ENCODE measurements at places on chromosomes 7 and 10.

DNA sequence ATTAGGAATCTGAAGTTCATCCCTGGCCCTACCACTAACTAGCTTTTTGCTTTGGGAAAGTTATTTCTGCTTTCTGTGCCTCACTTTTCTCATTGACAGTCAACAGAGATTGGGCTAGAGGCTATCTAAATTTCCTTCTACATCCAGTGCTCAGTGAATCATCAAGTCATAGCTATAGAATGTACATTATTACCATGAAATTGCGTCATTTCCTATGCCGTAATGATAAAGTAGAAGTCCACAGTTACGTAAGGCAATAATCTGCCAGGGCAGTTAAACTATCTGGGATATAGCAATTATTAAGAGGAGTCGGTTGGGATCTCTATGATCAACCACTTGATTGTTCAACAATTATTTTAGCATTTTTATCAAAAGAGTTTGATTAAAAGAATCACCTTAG lies 64.4 kb downstream of the ITGB8 start:
- DNase-seq = no peak

GRCh38 chr10:84375011-84375410 lies 46.6 kb downstream of the CCSER2 start:
- DNase-seq = no peak

DNA sequence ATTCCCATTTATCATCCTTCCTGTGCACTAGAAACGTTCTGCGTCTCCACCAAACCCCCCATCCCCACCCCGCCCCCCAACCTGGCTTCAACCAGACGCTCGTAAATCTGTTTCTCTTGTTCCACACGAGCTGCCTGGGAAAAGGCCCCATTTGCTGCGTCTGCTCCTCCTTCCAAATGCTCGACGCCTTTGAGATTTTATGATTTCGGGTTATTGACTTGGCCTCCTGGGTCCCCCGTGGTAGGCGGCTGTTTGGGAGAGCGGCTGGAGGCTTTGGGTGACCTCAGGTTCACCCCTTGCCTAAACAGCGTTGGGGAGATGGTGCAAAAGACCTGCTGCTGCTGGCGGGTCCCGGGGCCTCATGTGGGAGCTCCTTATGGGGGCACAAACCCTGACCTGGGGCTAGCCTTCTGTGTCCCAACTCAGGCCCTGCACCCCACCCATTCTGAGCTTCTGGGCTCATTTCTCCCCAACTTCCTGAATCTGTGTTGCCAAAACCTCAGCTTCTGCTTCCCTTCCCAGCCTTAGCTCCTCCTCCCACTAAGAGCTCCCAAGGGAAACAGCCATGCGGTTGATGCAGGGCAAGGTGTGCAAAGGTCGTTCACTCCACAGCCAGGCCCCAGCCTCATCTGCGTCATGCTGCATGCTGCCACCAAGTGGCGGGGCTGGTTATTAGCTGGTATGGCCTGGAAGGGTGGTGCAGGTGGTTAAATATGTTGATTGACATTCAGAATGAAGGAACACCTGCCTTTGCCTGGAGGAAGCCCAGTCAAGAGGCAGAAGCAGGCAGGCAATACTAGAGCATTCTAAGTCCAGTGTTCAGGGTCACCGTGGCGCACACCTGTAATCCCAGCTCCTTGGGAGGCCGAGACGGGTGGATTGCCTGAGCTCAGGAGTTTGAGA lies 49.1 kb upstream of the ELN start:
- DNase-seq = no peak

- no peak for DNase-seq
These were observed 321.6 kb upstream of the FZD8 start for GRCh38 chr10:35963685-35964084.

GRCh38 chr10:119302591-119303253 lies 95.4 kb downstream of the GRK5 start:
- DNase-seq = no peak

GRCh38 chr10:123513870-123514269 lies 152.3 kb upstream of the GPR26 start:
- no peak for DNase-seq

DNA sequence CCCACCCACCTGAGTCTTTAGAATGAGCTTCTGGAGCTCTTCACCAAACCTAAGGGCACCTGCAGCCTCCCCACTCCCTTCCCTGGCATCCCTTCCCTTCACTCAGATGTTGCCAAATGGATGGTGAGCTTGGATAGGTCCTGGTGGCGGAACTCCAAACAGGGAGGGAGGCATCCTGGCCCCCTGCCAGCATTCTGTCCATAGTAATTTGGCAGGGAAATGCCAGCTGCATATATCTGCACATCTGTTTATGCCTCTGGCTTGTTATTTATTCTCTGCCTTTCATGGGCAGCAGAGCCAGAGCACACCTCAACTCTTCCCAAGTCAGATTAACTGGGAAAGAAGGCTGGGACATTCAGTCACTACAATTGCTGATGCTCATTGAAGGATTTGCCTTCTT lies 18.1 kb downstream of the KAZALD1 start:
- no peak for DNase-seq

GRCh38 chr7:104196161-104196560 lies 11.7 kb downstream of the ORC5 start:
- no peak for DNase-seq

DNA sequence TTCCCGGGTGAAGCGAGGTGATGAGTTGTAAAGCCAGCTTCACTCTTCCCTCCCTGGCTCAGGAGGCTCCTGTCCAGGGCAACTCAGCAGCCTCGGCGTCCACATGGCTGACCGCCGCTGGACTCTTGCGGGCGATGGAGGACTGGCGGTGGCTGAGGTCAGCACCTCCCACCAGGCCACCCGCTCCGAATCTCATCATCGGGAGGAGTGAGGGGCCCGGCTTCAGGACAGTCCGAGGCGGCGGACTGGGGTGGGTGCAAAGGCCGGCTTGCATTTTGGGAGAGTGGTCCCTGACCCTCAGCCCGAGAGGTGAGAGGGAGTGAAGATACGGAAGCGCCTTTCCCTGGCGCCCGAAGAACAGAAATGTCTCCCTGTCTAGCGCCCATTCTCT lies 759 bp downstream of the DNAJB12 start:
- no peak for DNase-seq

DNA sequence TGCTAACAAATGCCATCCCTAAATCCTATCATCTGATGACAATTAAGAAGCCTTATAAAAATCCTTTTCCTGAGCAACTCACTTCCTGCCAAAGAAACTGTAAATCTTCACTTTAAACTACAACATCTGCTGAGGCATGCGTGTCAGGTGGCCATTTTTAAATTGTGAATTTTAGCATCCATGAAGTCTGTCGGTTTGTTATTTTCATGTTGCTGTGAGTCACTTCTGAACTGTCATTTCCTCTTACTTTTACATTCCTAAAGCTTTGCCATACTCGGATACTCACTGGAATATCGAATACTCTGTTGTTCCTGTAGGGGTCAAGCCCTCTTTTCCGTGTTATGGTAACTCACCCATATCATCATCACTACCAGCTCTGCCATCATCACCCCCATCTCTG lies 34.3 kb upstream of the TMEM26 start:
- DNase-seq = no peak

GRCh38 chr10:116038259-116038658 lies 234.7 kb downstream of the GFRA1 start:
- DNase-seq = no peak

DNA sequence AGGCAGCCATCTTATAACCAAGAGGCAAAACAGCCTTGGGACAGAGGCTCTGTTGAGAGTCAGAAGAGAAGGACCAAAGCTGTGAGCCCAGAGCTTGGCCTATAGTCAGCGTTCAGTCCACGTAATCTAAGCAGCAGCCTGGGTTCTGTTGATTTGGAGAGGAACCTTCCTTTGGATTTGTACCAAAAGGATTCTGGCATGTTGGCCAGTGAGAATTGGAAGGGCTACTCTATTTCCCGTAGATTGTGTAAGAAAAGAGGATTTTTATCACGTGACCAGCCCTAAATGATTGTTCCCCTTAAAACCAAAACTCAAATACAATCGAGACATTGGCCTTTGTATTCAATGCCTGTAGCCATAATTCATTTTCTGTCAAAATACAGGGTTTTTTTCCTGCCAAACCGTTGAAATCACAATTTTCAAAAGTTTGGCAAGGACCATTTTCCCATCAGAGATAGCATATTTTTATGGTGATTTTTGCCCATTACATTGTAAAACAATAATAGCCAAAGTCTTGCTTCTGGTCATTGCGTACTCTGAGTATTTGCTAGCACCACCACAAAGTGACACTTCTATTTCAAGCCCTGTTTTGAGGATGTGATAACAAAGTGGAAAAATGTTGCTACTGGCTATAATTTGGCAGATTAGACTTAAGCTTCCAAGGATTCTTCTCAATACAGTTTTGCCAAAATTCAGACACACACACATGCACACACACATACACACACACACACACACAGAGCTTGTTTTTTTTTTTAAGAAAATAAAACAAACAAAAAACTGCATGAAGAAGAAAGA lies 23.1 kb upstream of the BMPER start:
- DNase-seq = no peak

GRCh38 chr7:34457329-34457728 lies 200.7 kb upstream of the NPSR1 start:
- no peak for DNase-seq

DNA sequence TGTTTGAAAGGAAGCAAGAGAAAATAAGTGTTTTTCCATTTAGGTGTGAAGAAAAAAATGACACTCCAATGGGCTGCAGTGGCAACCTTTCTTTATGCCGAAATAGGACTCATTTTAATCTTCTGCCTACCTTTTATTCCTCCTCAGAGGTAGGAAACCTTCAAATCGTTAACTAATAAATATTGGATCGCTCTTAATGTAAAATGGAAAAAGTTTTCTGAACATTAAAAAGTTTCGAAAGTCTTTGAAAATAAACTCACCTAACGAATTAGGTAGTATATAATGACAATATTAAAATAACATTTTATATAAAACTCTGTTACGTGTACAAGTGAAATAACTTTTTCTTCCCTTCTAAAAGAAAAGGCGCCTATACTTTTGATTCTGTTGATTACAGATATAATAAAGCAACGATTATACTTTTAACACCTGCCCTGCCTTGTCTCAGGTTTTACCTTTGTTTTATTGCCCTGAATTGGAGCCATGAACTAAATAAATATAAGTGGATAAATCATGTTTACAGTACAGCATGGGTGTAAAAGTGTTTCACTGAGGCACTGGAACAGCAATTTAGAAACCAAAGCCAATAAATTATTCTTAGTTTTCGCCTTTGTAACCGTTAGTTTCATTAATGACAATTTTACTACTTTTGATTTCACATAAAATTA lies 804 bp downstream of the BCAP29 start:
- no peak for DNase-seq

- DNase-seq = no peak
These were observed 55.2 kb upstream of the FRMD4A start for GRCh38 chr10:14385596-14386593.

GRCh38 chr7:67788669-67789068 lies 792.0 kb downstream of the TYW1 start:
- DNase-seq = no peak

DNA sequence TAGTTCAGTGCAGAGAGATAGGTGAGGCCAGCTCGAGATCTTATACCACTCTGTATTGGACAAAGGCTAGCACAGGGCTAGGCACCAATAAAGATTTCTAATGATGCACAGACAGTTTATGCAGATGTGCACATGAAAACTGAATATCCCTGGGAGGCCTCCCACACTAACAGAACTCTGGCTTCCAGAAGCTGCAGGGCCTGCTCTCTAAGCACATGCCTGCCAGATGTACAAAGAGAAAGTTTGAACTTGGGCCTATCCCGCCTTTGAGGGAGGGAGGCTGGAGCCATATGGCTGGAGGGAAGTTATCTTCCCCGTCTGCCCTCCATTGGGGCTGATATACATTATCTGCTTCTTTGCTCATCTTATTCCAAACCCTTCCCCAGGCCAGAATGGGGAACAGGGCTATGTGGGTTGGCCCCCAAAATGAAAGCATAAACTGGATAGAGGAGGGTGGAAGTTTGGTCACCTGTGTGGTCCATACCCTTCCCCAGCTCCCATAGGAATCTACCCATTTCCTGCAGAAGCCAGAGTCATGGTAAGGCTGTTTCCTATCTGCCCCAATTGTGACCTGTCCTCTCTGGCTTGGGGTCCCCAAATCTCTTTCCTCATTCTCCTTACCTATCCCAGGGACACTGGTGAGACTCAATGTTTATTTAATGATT lies 3.8 kb downstream of the KAZALD1 start:
- DNase-seq = no peak

Data from nucleus accumbens (tissue), 56 donors.